Activated CD8-positive, alpha-beta memory T cell treated with anti-CD3 and anti-CD28 coated beads, Interleukin-2, amount 50 U/mL, for 4 hours (primary cell): ENCODE measurements at places on chromosomes 5 and 9.

- no peak for DNase-seq
Observed at GRCh38 chr9:94656200-94656599, 16.9 kb upstream of the FBP1 start.

DNA sequence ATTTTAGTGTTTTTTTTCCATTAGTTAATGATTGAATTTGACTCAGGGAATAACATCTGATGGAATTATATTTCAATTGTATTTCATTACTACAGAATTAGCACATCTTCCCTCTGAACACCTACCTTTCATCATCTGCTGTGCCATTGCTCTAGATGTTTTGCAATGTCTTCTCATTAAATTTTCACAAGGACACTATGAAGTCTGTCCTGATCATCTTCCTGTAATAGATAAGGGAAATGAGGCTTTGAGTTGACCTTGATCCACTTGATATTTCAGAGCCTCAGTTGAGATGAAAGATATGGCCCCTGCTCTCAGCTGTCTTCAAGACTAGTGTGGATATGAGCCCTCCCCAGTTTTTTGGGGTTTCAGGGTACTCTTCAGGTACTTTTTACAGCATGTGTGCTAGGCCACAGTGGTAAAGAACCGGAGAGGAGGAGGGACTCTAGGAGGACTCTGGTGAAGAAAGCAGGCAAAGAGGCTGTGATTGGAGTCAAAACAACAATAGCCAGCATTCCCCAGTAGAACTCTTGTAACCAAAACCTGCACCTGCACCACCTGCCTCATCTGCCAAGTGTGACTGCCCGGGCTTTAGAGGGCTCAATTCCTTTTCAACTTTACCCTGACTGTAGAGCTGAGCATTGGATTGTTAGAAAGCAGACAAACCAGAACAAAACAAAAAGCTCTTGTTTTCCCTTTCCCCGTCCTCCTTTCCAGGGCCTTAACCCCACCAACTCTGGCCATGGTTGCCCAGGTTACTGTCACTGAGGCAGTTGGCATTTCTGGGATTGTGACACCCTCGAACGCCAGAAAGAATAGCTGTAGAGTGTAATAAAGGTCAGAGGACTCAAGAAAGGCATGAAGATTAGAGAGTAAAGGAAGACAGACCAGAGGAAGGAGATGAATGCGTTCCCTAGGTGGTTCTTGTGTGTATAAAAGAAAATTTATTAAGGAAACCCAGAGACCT lies 56.3 kb downstream of the ERAP1 start:
- no peak for DNase-seq

DNA sequence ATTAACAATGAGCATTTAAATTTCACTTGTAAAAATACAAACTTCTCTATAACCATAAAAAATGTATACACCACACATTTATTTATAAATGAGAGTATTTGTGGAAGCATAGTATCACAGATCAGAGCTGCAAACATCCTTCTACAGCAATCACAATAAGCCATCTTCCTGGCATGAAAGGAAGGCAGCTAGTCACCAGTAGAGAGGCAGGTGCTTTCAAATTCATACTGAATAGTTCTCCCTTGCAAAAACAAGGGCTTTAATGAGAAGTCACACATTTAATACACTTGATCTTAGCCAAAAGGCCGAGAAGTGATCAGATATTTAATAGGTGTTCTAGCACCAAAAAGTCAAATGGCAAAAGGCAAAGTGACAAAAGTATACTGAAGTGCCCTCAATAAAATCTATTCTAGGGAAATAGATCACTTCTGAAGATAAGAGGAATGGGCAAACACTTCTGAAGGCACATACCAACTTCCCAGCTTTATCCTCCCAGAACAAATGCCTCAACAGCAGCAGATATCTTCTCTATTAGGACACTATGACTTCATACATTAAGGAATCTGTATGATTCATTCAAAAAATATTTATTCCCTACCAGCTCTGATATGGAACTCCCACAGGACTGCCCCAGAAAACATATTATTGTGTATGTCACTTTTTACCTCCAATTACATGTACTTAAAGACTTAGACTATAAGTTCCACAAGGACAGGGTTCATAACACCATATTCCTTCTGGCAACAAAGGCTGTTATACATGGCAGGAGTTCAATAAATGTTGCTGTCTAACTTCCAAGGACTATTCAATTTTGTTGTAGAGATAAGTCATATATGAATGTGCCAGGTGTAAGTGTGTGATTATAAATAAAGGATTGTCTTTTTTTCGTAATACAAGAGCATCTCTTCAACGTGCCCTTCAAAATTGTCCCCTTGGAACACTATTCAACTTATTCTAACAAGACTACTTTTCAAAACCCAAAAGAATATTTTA lies 31.7 kb downstream of the MAPKAP1 start:
- no peak for DNase-seq

- peak; percentile 77 for DNase-seq
Observed at GRCh38 chr5:179530069-179530998, 20.0 kb upstream of the RUFY1 start.
